ENCODE measurements at places on chromosomes 12 and 14. TPM values are rescaled to one million over a fixed set of nuclear protein-coding genes. Genes with fewer than 3 reads are reported as not detected.
A peak's percentile ranks its signal among the peaks of the same experiment; 100 is the strongest.

GRCh38 chr12:3103806-3104205 is 26.6 kb downstream of the TSPAN9 start:
- DNase-seq, result no peak

Gene CEBPE
- polyA plus RNA-seq, result 0.12 TPM

GRCh38 chr14:103286968-103287850 is 46.8 kb upstream of the EIF5 start:
- no peak for DNase-seq

DNA sequence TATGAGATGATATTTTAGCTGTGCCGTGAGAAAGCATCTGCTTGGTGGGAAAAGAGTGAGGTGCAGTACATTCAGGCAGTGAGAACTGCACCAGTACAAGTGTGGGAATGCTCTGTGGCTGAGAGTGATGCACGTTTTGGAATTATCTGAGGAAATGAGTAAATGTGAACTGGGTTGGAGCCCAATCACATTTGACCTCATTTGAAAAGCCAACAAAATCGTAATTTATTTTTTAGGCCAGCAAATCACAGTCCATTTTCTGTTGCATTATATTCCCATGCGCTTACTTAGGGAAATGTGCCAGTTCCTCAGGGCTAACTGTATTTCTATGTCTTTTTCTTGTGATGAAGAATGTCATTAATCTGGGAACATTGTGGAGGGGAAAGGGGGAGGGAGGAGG is 77.3 kb downstream of the SNAPC1 start:
- peak; percentile 85 for DNase-seq

Gene EGLN3
- polyA plus RNA-seq, result 266 TPM

- no peak for DNase-seq
Observed at GRCh38 chr14:80624581-80624980, 317.0 kb downstream of the CEP128 start.

GRCh38 chr14:99257122-99257672 is 14.8 kb downstream of the BCL11B start:
- no peak for DNase-seq

DNA sequence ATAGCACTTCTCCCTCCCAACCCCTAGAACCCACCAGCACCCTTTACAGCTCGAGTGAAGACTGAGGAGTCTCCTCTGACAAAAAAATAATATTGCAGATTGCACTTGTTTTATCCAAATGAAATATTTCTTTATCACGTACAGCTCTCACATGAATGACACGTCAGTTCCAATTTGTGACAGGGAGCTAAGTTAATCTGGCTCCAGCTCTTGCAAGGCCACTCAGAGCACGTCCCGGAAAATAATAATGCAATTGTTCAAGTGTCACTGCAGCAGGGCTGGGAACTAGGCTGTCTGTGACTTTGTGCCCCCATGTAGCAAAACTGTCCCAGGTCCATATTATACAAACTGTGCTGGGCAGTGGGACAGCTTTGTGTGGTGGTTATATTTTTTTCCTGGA is 539.6 kb downstream of the VRK1 start:
- DNase-seq, result no peak

Gene GRIN2B
- polyA plus RNA-seq, result 0.05 TPM

Gene PLEKHD1
- polyA plus RNA-seq, result not detected

DNA sequence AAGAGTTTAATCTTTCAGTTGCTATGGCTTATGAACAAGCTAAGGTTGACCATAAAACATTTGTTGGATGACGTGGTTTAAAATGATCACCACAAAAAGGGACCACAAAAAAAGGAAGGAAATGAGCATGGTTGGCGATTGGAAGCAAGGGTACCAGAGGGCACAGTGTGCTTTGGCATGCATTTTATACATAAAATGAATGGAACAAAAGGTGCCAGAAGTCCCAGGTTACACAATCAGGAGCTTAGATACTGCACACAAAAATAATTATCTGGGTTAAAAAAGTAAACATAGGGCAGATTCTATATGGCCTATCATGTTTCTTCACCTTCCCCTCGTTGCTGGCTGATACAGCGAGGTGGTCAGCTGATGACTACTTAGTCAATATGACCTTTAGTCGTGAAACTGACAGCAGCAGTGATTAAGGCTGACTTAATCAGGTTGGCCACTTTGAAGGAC is 50.7 kb downstream of the ZC3H14 start:
- DNase-seq, result no peak

DNA sequence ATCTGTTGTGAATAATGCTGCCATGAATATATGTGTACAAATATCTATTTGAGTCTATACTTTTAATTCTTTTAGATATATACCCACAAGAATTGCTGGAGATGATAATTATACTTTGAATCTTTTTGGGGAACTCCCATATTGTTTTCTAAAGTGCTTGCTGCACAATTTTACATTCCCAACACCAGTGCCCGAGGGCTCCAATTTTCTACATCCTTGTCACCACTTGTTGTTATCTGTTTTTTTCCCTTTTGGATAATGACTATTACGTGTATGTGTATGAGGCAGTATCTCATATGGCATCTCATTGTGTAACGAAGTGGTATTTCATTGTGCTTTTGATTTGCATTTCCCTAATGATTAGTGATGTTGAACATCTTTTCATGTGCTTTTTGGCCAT is 127.1 kb downstream of the SUDS3 start:
- DNase-seq, result no peak

Gene TUNAR
- polyA plus RNA-seq, result 0.07 TPM

DNA sequence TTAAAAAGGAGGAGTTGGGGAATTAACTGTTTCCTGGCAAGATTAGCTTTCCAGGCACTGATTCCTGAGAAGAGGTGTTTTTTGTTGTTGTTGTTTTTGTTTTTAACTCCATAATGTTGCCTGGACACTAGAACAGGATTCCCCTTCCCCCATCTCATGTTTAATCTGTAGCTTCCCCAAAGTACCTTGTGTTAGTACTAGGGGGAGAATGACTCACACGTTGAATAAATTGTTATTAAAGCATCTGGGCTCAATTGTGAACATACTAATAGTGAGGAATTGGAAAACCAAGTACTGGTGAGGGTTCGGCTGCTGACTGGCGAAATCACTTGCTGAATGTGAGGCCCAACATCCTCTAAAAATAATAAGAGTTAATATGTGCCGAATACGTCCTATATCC is 1.3 kb upstream of the GNG2 start:
- no peak for DNase-seq

Gene PITPNM2
- polyA plus RNA-seq, result 4.3 TPM

Gene OR6C2
- polyA plus RNA-seq, result not detected

Gene SMOC1
- polyA plus RNA-seq, result 3.9 TPM

GRCh38 chr12:49582850-49583249 is 14.9 kb upstream of the MCRS1 start:
- DNase-seq, result peak; percentile 57

- no peak for DNase-seq
Observed at GRCh38 chr12:32248441-32249140, 141.9 kb downstream of the BICD1 start.

GRCh38 chr14:104141621-104142091 is 3.3 kb downstream of the KIF26A start:
- DNase-seq, result no peak
